ENCODE measurements at places on chromosomes 12 and 14.

GRCh38 chr12:79415321-79415720 lies 275.4 kb downstream of the PAWR start:
- no peak for DNase-seq

GRCh38 chr12:50508414-50508813 lies 3.6 kb downstream of the DIP2B start:
- no peak for DNase-seq

GRCh38 chr12:71335151-71335962 lies 104.2 kb upstream of the LGR5 start:
- DNase-seq = no peak

DNA sequence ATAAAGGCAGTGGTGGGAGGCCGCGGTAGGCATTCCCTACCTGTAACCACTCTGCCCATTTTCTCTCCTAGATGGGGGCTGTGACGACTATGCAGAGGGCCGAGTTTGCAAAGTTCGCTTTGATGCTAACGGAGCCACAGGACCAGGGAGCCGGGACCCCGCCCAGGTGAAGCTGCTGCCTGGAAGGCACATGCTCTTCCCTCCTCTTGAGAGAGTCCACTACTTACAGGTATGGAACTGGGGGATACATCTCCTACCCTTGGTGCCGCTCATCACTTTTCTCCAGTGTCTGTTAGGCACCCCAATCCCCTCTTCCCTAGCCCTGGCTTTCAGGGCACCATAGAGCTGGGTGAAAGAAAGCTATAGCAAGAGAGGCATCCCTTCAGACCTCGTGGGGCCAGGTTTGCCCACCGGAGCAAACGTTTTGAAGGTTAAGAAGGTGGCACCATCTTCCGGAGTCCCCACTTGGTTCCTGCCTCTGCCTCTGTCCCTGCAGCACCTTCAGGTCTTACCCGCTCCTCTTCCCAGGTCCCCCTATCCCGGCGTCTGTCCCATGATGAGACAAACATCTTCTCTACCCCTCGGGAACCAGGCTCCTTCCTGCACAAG lies 2.0 kb upstream of the P3H3 start:
- no peak for DNase-seq

- no peak for DNase-seq
Observed at GRCh38 chr14:28745176-28745575, 21.4 kb upstream of the FOXG1 start.

GRCh38 chr12:49666176-49666575 lies 41.0 kb downstream of the FMNL3 start:
- no peak for DNase-seq

DNA sequence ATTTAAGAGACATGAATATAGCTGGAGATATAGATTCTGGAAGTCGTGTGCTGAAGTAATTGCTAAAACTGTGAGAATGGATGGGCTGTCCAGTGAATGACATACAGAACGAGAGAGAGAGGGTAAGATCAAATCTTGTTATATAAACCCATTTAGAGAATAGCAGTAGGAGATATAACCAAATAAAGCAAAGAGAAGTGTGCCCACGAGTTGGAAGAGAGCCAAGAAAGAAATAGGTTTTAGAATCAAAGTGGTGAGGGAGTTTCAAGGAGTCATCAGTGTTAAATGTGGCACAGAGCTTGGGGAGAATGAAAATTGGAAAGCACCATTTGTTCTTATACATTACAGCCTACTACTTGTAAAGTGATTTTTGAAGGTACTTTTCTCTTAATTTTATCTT lies 19.2 kb downstream of the TOGARAM1 start:
- no peak for DNase-seq

GRCh38 chr14:52998376-52999015 lies 47.6 kb upstream of the FERMT2 start:
- peak; percentile 13 for DNase-seq

- DNase-seq = no peak
Observed at GRCh38 chr12:49583366-49584094, 15.6 kb upstream of the MCRS1 start.

GRCh38 chr12:3288690-3289089 lies 202.3 kb upstream of the PRMT8 start:
- no peak for DNase-seq

DNA sequence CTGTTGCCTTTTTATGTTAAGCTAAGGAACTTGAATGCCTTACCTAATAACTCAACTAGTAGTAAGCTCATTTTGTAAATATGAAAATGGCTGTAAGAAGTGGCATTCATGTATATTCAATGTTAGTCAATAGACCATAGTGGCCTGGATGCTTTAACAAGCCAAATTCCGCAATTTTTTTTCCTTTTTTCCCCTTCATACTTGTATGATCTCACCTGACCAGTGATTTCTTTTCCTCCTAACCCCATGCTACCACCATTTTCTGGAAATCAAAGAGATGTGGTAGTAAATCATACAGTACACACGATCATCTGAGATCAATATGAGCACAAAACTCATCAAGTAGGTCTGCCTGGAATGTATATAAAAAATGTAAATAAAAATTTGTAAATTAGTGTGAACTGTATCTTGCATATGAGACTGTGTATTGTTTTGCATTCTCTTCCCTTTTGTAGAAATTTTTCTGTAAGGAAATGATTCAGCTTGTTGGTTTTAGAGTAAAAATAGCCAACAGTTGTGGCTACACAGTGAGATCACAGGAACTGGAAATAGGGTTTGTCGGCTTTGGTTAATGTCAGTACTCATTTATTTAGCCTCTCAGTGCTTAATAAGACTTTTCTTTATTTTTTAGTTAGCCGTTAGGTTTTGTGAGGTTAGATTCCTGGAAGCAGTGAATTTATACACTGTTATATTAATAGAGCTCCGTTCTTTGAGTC lies 62.5 kb downstream of the ETNK1 start:
- no peak for DNase-seq

GRCh38 chr14:89085737-89086382 lies 261.4 kb downstream of the TTC8 start:
- peak; percentile 41 for DNase-seq

- no peak for DNase-seq
Observed at GRCh38 chr14:103730490-103731035, 15.0 kb downstream of the ZFYVE21 start.

DNA sequence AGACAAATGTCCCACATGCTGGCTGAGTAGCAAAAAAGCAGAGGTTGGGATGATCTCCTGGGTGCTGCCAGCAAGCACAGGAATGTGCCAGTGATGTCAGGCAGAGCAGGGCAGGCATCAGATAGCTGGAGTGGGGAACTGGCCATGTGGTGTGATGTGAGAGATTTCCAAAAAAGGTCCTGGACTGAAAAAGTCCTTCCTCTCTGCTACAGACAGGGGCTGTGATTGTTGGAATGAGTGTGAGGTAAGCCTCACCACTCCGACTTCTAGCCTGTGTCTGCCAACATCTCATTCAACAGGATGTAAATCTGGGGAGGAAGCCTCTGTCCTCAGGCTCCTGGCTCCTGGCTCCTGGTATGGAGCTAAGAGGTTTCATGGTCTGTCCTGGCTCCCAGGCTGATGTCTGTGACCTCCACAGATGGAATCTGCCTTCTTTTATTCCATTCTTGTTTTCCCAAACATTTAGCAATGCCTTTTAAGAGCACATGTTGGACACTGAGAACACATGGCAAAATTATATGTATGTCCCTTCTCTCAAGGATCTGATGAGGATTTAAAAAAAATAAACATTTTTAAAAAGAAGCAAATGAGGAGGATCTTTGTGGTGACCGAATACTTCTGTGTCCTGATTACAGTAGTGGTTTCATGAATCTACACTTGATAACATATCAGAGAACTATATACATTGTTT lies 50.1 kb upstream of the STK38L start:
- DNase-seq = peak; percentile 33

GRCh38 chr14:65940056-65940735 lies 527.7 kb downstream of the FUT8 start:
- no peak for DNase-seq

- DNase-seq = peak; percentile 29
Observed at GRCh38 chr14:85688006-85688405, 158.1 kb downstream of the FLRT2 start.

DNA sequence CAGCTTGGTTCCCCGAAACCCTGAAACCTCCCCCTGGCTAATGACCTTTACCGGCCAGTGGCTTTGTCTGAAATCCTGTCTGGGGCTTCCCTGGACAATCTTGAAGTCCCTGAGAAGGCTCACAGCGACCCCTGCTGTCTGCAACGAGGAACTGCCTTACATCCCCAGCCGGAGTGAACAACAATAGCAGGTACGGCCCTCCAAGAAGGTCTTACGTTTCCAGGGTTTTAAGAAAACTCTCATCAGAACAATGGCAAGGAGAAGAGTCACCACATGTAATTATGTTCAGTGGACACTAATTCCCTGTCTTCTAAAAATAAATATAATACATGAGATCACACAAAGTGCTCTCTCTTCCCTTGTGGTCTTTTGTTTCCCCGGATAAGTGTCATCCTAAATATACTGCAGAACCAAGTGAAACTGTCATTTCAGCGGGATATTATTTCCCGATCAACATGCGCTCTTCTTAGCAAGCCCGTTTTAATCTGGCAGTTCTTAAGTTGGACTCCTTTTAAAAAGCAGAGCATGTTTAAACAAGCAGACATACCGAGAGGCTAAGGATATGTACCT lies 53.3 kb downstream of the RBM19 start:
- DNase-seq = peak; percentile 38

- peak; percentile 84 for DNase-seq
Observed at GRCh38 chr12:55927588-55928502, at the start of gene PYM1. Gene PYM1, minus strand, starts transcription at chr12:55927894. Its CDS starts 133 bp downstream, at chr12:55927761.

DNA sequence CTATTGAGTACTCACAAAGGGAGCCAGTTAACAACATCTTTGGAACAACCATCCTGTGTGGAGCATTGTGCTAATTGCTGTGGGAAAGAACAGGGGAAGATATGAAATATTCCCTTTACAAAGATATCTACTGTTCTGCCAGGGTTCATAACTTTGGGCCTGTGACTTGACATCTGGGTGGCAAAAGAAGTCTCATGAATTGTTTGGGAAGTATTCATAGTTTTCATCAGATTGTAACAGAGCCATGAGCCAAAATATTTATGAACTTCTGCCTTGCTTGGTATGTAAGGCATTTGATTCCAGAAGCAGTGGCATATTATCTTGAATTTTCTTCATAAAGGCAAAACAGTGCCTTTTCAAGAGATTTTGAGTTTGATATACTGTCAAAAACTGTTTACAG lies 816.2 kb downstream of the DIO2 start:
- DNase-seq = peak; percentile 6

DNA sequence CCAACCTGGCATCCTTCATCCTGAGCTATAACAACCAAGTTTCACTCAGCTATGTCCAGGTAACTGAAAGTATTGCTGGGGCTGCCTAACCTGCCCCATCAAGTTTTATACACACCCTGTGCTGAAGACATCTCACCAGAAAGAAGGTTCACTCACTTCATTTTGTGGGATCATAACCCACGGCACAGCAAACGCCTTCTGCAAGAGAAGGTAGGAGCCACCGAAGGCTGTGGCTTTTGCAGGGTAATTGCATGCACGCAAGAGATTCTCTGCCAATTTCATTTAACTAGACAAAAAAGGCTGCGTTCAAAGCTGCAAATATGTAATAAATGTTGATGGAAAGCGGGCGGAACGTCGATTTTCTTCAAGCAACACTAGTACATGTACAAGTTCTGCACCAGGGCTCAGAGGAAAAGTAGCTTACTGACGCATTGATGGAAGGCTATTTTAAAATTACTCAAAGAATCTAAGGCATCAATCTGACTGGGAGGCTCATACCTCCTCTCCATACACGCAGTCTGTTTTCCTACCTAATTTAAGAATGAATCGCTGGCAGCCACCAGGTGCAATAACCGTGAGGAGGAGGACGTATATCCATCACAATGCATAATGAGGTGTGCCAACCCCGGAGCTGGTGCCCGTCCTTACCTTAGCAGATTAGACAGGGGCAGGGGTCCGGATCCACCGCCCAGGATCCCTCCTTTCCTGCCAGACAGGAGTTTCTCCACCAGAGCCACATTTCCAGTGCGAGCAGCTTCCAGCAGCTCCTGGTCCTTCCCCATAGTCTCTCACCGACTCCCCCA lies 1.1 kb downstream of the ANKS1B start:
- no peak for DNase-seq

GRCh38 chr14:65007202-65007601 lies 20.5 kb downstream of the FNTB start:
- no peak for DNase-seq

DNA sequence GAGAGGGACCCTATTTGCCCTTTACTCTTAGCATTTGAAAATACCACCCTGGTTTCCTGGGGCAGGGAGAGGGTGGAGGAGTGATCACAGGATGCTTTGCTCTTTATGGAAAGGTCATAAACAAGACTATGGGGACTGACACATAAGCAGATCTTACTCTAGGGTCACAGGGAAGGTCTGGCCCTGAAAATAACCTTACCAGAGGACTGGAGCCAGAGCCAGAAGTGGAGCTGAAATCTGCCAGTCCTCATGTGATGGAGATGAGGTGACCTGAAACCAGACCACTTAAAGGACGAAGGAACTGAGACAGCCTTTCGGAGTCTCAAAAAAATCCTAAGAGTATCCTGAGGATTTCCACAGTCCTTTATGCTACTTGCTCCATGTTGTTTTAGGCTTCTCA lies 12.4 kb downstream of the PFKM start:
- no peak for DNase-seq

DNA sequence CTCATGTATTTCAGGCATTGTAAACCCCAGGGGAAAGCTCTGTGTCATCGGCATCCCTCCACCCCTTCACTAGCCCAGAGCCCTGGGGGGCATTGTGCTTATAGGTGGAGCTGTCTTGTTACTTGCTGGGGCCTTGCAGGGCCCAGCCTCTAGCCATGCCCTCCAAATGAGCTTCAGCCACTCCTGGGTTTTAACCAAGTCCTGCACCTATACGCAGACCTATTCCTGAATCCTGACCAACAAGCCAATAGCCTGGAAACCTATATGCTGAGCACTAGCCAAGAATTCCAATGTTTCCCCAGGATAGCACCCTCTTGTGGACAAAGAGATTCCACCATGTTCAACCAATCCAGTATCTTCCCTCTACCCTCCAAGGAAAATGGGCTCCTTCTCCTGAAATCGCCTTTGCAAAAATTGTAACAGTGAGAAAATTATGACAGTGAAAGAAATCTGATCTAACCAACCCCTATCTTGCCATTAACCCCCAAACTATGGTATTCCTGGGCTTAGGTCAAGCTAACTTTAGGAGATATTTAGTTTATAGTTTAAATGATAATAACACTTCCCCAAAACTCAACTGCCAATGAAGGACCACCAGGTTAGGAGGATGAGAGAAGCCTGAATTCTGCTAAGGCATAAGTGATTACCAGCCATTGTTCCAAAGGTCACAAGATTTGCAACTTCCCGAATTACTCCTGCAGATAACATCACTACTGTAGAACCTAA lies 55.5 kb downstream of the TTC7B start:
- no peak for DNase-seq

GRCh38 chr12:51777457-51777856 lies 71.1 kb downstream of the FIGNL2 start:
- DNase-seq = no peak

GRCh38 chr14:68927956-68928675 lies 51.0 kb downstream of the ACTN1 start:
- no peak for DNase-seq

GRCh38 chr12:106239951-106240335 lies 7.9 kb downstream of the CKAP4 start:
- no peak for DNase-seq

GRCh38 chr12:71166280-71166679 lies 8.5 kb upstream of the TSPAN8 start:
- no peak for DNase-seq

GRCh38 chr12:104729610-104730446 lies 228.3 kb downstream of the SLC41A2 start:
- DNase-seq = no peak

Data from large intestine (tissue), 12 donors.